Left ventricle myocardium inferior (tissue), 1 donor: ENCODE measurements at places on chromosomes 5 and 9.

- DNase-seq = no peak
Observed at GRCh38 chr9:126819482-126819881, 14.6 kb downstream of the ZBTB43 start.

- no peak for DNase-seq
Observed at GRCh38 chr5:3517348-3517747, 78.3 kb upstream of the IRX1 start.

GRCh38 chr5:7592910-7593309, 197.0 kb downstream of the ADCY2 start:
- no peak for DNase-seq

DNA sequence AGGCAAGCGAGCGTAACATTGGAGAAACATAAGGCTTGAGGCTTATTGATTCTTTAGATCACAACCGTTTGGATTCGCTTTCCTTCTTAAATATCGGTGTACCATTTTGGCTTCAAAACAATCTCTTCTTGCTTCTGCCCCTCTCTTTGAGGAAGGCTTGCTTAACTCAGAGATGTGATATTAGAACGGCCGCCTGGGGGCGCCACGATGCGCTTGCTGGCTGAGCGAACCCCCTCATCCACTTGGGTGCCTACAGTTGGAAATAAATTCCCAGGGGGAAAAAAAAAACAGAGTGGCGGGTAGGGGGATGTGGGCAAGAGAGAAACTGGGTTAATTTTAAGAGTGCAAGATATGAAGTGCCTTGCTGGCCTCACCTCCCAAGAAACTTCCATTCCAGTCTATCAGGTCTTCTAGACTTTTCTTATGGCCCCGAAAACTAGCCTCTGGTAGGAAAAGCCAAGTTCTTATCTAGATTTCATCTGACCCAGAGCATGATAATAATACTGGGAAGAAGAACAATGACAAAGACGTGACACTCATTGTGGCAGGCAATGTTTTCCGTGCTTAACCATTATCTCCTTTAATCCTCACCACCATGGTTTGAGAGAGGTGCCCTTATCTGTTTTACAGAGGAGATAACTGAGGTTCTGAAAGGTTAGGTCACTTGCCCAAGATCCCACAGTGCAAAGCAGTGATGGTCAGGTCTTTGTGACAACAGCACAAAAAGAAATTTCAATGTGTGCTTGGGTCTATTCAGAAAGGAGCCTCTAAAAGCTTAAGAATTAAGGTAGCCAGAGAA, 115.8 kb downstream of the DPYSL3 start:
- no peak for DNase-seq

DNA sequence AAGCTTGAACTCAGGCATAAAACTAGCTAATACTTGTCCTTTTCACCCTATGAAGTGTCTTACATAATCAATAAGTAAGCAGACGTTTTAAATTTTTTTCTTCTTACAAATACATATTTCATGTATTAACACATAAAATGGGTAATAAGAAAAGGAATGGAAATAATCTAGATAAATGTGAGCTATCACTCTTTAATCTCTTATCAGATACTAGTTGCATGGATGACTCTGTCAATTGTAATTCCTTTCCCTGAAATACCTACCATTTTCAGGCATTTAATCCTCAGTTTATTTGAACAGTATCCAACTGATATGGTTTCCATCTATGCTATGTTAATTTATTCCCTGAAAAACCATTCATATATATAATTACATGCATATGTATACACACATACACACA, 166.0 kb upstream of the RGS7BP start:
- no peak for DNase-seq

DNA sequence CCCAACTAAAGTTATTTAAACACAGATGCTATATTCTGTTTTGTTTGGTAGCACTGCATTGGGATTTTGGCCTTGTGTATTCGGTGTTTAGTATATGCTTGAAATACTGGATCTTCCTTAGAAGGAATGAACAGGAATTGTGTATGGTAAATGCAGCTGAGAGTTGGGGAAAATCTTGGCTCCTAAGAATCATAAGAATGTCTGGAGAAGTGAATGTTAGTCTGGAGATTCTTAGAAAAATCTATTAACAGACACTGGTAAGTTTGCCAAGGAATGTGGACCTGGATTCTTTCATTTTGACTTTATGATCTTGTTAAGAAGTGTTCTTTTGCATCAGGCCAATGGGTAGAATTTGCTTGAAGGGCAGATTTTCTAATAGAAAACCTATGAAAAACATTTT, 38.9 kb downstream of the SNX30 start:
- no peak for DNase-seq

- no peak for DNase-seq
Observed at GRCh38 chr5:138660051-138660572, 84.9 kb upstream of the HSPA9 start.

DNA sequence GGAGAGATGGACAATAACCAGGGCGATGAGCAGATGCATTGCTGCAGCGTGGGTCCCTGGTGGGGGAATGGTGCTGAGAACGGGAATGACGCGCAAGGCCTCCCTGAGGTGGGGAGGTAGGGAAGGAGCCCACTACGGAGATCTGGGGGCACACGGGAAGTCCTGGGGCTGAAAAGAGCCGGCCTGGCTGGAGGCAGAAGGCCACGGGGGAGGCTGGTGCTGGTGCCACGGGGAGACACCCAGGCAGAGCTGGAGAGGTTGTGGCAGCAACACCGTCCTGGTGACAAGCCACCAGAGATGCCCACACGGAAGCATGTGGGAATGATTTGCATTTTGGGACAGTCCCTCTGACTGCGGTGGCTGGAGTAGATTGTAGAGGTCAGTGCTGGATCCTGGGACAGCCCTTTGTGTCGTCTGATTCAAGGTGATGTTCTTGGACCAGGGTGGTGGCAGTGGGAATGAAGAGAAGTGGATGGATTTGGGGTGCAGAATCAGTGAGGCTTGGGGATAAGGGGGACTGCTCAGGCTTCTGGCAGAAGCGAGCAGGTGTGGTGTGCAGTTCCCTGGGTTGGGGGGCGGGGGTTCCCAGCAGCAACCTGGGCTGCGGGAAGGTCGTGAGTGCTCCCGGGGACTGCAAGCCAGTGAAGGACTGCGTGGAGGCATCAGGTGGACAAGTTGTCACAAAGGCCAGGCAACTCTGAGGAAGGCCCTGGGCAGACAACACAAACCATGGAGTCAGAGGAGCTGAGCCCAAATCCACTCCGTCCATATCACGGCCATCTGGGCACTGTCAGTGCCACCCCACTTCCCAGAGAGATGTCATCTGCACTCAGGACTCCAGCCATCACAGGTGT, 25.2 kb upstream of the CNOT6 start:
- DNase-seq = no peak
